Activated CD4-positive, CD25-positive, alpha-beta regulatory T cell (primary cell): ENCODE measurements at places on chromosomes 2 and 18.

- no peak for DNase-seq
These were observed 272.3 kb upstream of the EPHA4 start for GRCh38 chr2:221844212-221845020.

DNA sequence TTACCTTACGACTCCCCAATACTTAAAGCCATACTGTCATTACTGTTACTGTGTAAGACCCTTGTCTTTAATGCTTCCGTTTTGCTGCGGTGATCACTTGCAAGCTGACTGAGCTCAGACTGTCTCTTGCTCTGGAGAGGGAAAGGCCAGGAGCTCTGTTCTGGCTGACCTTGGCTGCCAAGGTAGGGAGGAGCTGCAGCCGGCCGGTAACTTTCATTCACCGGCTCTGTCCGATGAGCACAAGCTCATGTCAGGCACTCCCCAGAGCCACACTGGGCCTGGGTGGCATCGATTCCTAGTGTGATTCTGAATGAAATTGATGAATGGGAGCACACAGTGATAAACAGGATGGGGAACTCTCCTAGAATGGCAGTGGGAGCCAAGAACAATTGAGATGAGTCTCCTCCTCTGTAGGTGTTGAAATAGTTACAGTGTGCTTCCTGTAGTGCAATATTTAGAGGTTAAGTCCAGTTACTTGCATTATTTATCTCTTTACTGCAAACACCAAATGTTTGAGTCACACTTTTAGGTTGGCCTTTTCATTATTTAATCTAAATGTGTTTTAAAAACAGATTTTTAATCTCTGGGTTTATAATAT lies 100.9 kb downstream of the ATP9B start:
- DNase-seq = no peak

- no peak for DNase-seq
These were observed 1160.1 kb downstream of the RPIA start for GRCh38 chr2:89851583-89851905.

GRCh38 chr18:13137670-13138419 lies 80.7 kb upstream of the LDLRAD4 start:
- peak; percentile 36 for DNase-seq

DNA sequence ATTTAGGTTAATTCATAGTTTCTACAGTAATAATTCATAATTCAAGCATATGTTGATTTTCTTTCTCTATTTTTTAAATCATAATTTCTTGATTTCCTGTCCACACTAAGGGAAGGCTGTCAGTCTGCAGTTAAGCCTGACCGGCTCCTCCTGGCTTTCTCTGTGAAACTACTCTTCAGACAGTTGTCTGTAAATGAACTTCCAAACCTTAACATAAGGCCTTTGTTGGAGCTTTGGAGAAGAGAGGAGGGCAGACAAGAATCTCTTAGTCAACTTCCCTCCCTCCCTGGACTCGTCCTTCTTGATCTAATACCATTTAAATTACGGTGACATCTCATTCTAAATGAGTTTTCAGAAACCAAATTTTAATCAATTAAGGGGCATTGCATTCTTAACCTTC lies 404.1 kb upstream of the ST6GAL2 start:
- DNase-seq = no peak

GRCh38 chr2:128438586-128438985 lies 119.9 kb upstream of the HS6ST1 start:
- no peak for DNase-seq

GRCh38 chr2:43509886-43510285 lies 86.0 kb downstream of the THADA start:
- no peak for DNase-seq

- peak; percentile 40 for DNase-seq
These were observed at the start of gene MAL for GRCh38 chr2:95025406-95026319. Gene MAL, plus strand, starts transcription at chr2:95025708. Its CDS starts 85 bp downstream, at chr2:95025793.

GRCh38 chr2:105399207-105399861 lies 483 bp upstream of the FHL2 start:
- no peak for DNase-seq

GRCh38 chr2:238061315-238062202 lies 758 bp downstream of the SCLY start:
- DNase-seq = no peak

DNA sequence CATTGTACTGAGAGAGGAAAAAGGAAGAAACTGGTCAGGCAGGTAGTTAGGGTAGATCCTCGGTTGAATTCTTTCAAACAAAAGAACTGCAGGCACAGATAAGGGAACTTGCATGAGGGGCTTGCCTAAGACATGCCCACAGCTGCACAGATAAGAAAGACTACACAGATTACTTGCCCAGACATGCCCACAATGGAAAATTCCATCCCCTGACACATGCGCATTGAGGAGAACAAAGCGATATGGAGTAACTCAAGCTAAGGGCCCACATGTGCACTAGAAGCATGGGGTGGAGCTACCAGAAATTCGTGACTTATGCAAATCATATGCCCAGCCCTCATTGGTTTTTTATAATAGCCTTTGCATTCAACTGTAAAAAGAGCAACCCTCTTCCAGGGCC lies 181.3 kb upstream of the ZNF521 start:
- DNase-seq = no peak

DNA sequence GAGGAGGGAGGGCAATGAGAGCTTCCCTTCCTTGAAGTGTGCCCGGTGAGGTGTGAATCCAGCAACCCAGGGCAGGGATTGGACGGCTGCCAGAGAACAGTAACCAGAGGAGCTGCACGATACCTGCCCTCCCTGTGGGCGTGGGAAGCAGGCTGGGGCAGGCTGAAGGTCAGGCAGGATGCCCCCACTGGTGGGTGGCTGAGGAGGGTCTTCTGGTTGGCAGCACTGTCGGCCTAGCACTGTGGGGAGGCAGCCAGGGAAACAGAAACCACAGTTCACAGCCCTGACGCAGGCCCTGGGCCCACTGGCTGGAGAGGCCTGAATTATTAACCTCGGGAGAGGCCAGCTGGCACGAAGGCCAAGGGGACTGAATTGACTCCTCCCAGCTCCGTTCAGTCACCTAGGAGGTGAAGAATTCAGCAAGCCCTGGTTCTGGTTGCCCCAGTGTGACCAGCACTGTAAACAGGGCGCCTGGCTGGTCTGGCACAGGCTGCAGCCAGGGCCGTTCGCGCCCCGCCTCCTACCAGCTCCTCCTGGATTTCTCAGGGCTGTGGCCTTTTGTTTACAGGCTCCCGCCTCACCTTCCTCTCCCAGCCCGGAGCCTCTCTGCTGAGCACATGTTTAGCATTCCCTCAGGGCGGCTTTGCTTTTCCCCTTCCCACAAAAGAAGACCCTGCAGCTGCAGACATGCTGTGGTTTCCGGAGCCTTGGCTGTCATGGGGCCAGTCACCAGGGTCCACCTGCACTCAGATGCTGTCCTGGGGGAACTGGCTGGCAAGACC lies 97.8 kb downstream of the B3GNT2 start:
- DNase-seq = no peak

GRCh38 chr18:80223581-80224148 lies 23.6 kb downstream of the PARD6G start:
- DNase-seq = no peak

GRCh38 chr18:31977270-31977872 lies 34.4 kb upstream of the TRAPPC8 start:
- DNase-seq = no peak
